ENCODE measurements at places on chromosomes 3 and 15. TPM values are rescaled to one million over a fixed set of nuclear protein-coding genes. Genes with fewer than 3 reads are reported as not detected.

- no peaks in the 10 kb centered on the region for H3K4me1 ChIP-seq
- no peaks in the 10 kb centered on the region for H3K27me3 ChIP-seq
- no peaks in the 10 kb centered on the region for H3K36me3 ChIP-seq
- no peak for DNase-seq
Measured at GRCh38 chr3:20646425-20646824, 460.4 kb upstream of the SGO1 start.

GRCh38 chr3:38620236-38620635 lies 29.3 kb downstream of the SCN5A start:
- no peaks in the 10 kb centered on the region for H3K27me3 ChIP-seq
- H3K27ac ChIP-seq = no peak overlapping the region
- H3K4me3 ChIP-seq = no peak overlapping the region
- no peaks in the 10 kb centered on the region for H3K4me1 ChIP-seq
- no peak for DNase-seq

- H3K27me3 ChIP-seq = peaks cover 19% of the 10 kb centered on the region
- no peak overlapping the region for H3K27ac ChIP-seq
- no peak for DNase-seq
- H3K4me1 ChIP-seq = no peaks in the 10 kb centered on the region
Measured at GRCh38 chr15:91845720-91846119, 7.8 kb upstream of the SLCO3A1 start.

The UMPS gene
- total RNA-seq = 25.1 TPM

Measured in B cell (primary cell).